Activated CD8-positive, alpha-beta memory T cell treated with anti-CD3 and anti-CD28 coated beads for 1 hour (primary cell): ENCODE measurements at places on chromosomes 6 and 20.

DNA sequence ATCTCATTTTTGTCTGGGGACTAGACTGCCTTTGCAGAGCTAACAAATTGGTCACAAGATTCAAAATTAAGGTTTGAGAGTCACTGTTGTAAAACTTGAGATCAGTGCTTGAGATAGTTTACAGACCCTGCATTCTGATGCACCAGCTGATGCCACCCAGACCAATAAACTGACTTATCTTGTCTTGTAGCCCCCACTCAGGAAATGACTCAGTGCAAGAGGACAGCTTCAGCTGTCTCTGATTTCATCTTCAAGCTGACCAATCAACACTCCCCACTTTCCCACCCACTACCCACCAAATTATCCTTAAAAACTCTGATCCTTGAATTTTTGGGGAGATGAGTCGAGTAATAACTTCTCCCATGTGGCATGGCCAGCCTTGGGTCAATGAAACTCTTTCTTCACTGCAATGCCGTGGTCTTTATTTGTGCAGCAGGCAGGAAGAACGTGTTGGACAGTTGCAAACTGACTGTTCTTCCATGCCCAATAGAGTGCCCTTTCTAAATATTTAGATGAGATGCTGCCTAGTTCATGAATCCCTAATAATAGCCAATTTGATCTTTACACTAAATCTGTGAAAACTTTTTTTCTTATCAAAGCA is 48.3 kb upstream of the PROKR2 start:
- no peak for DNase-seq

DNA sequence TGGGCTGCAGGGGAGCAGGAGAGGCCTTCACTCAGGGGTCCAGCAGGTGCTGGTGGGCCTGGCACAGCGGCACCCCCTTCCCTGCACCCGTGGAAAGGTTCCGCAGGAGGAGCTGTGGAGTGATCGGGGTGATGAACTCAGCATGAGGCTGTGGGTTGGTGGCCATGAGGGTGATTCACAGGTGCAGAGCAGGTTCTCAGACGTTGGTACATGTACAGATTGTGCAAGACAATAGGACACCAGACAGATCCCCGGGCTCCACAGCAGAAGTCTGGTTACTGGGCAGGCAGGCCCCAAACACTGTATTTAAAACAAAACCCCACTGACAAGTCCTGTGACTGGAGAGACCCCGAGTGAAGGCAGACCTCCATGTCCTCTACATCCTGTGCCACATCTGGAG is 151.6 kb upstream of the CDH4 start:
- DNase-seq: no peak

GRCh38 chr6:1631251-1631650 is 21.5 kb downstream of the FOXC1 start:
- no peak for DNase-seq

DNA sequence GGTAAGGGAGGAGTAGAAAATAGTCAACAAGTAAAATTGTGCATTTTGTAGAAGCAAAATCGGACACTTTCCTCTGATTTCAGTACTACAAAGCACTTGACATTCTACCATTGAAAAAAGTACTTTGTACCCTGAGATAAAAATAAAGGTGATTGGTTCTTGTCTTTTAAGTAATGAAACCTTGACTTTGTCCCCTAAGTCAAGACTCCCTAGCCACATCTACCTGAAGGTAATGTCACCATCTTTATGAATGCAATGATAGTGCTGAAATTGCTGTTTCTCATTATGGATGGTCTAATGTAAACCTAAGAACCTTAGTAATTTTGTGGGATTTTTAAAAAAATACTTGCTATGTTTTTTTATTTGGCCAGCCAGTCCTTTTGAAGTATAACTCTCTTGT is 2.4 kb upstream of the MAN1A1 start:
- DNase-seq: no peak

DNA sequence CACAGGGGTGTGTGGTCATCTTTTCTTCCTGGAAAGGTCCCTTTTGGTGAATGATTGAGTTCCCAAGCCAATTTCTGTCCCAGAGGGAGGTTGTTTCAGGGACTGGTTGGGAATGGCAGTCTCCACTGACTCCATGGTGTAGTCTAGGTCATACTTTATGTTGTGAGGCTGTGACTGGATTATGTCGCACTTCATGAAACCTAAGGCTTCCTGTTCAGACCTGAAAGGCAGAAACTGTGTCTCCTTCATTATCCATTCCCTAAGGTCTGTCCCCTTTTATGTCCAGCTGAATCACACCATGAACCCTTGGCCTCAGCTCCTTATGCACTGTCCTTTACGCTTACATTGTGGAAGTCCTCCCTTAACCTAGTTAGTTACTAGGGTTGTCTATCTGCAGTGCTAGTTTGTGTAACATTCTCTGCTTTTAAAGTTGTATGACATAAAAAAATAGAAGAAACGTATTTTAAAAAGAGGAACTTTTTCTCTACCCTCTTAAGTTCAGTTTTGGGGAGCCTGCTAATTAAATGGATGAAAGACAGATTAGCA is 191.3 kb downstream of the JARID2 start:
- no peak for DNase-seq

GRCh38 chr6:168147205-168147738 is 68.3 kb upstream of the FRMD1 start:
- no peak for DNase-seq
